WTC11 (cell line): ENCODE measurements at places on chromosomes 5 and 9.

DNA sequence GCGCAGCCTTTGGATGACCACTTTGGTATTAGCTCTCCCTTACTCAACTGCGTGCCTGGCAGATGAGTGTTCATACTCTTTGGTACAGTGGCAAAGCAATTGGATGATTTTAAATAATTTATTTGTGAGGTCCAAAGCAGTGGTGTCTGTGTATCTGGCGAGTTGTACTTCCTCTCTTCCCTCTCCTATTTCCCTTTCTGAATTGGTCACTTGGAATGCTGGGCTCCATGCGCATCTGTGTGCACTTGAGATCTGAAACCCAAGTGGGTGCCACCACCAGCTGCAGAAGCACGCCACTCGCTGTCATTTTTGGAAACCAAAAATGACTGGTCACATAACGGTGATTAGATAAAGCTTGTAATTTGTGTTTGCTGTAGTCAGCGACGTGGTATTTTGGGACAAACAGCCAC is 386.0 kb upstream of the KLF4 start:
- no peak for DNase-seq

DNA sequence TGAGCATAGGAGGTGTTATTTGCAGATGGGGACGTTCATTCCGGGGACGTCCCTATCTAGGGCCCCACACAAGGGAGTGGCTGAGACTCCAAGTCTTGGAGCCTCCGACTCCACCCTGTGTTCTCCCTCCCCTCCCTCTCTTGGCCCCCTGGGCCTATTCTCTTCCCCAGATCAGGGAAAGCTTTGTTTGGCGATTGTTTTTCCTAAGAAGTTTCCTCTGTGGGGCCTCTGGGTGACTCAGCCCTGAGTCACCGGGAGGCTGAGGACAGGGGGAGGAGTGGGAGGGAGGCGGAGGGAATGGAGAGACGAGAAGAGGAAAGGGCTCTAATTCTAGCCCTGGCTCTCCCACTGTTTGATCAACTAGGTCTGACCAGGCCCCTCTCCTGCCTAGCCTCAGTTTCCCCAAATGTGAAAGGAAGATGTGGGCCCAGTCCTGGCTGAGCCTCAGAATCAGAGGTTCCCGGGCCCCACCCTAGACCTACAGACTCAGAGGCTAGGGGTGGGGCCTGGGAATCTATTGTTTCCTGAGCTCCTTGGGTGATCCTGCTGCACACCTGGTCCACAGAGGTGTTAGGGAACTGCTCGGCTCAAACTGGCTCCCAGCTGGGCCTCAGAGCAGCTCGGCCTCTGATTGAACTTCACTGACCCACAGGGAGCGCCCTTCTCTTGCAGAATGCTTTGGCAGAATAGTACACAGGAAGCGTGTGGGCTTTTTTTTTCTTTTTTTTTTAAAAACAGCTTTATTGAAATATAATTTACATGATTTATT is 19.2 kb downstream of the GSN start:
- DNase-seq: peak; percentile 83

DNA sequence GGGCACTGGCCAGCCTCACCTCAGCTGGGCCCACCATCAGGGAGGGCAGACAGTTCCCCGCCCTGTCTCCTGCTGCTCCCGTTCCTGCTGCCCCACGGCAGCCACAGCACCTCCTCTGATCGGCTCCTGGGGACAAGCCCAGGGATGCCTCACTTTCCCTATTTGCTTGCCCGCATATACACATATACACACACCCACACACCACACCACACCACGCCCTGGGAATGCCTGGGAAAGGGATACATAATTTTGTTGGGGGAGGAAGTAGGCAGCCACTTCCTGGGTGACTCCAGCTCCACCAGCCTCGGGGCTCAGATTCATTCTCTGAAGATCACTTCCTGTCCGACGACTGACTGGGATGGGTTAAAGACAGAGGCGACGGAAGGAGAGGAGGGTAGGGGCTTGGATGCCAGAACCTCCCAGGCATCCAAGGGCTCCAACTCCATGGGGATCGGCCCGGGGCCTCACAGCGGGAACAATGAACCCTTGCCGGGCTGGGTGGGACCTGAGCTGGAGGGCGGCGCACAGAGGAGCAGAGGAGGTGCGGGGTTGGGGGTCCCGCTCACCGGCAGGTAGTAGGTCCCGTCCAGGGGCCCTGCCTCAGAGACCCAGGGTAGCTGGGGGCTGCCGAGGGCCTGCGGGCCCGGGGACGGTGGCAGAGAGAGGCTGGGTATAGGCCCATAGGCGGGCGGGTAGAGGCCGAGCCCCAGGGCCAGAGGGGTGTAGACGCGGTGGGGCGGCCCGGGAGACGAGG is 2.0 kb upstream of the MZB1 start:
- no peak for DNase-seq

DNA sequence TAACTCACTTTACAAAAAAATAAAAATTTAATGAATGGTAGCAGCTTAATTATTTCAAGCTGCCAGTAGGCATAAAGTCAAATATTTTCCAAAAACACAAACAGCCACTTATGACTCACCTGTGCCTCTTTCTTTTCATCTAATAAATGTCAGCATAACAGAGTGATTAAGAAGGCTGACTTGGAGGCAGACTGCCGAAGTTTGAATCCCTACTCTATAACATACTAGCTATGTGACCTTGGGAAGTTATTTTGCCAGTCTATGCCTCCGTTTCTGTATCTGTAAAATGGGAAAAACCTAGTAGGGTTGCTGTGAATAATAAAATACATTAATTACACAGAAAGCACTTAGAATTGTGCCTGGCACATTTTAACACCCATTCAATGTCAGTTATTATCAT is 33.8 kb downstream of the FANCC start:
- no peak for DNase-seq

GRCh38 chr5:36027711-36028110 is 36.5 kb upstream of the UGT3A1 start:
- no peak for DNase-seq
